IMR-90 (cell line): ENCODE measurements at places on chromosomes 3 and 15. TPM values are rescaled to one million over a fixed set of nuclear protein-coding genes. Genes with fewer than 3 reads are reported as not detected.

DNA sequence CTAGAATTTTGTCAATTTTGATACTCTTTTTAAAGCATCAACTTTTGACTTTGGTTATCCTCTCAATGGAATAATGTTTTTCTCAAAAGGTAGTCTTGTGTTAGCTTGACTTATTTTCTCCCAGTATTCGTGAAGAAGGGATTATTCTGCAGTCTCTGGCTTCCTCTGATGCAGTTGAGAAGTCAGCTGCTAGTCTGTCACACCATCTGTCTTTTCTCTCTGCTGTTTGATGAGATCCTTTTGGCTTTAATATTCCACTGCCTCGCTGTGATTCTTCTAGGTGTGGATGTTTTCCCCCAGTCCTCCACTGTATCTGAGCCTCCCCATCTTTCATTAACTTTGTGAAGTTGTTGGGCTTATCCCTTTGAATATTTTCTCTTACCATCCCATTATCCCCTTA is 141.0 kb downstream of the WDR72 start:
- no peak for DNase-seq
- H3K4me1 ChIP-seq: no peaks in the 10 kb centered on the region
- H3K27ac ChIP-seq: no peak overlapping the region
- H3K4me3 ChIP-seq: no peak overlapping the region
- H3K27me3 ChIP-seq: no peaks in the 10 kb centered on the region

DNA sequence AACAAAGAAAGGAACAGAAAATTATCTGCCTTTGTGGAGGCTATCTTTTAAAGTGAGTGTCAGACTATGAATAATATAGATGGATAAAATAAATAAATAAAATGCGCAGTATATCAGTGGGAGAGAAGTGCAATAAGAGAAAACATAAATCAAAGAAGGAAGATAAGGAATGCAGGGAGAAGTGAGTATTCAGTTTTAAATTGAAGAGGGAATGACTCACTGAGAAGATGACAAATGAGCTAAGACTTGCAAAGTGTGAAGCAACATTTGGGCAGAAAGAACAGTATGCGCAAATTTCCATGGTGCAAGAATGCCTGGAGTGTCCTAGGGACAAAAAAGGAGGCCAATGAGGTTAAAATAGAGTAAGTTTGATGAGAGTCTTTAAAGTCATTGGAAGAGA is 1300.1 kb upstream of the ALCAM start:
- no peak overlapping the region for H3K4me3 ChIP-seq
- H3K27me3 ChIP-seq: no peaks in the 10 kb centered on the region
- no peaks in the 10 kb centered on the region for H3K4me1 ChIP-seq
- H3K27ac ChIP-seq: no peak overlapping the region
- no peak for DNase-seq
- no peaks in the 10 kb centered on the region for H3K36me3 ChIP-seq

Gene SCN11A
- under 0.01 TPM in 1 of 2 replicates, not detected in the other for total RNA-seq

GRCh38 chr3:177141899-177142646 is 55.2 kb downstream of the TBL1XR1 start:
- H3K4me3 ChIP-seq: no peak overlapping the region
- H3K4me1 ChIP-seq: peaks cover 4% of the 10 kb centered on the region
- H3K36me3 ChIP-seq: no peaks in the 10 kb centered on the region
- H3K27ac ChIP-seq: no peak overlapping the region

DNA sequence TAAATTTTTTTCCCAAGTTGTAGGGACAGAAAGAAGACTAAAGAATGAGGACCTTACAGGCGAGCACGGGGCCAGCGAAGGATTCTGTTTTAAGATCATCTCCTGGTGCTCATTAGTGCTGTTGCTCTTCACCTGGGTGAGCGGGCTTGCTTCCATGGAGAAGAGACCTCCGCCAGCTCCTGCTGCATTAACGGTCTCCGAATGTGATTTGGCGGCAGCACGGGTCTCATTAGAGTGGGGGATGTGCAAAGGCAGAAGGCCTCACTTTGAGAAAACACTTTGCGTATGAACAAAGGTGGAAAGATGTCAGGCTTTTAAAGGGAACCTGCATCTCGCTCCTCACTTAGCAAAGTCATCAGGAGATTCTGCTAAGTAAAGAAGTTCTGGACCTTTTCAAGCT is 753.4 kb upstream of the CFAP20DC start:
- H3K27ac ChIP-seq: no peak overlapping the region
- peaks cover 2% of the 10 kb centered on the region; the same call in 1 of the 2 replicates for H3K4me1 ChIP-seq
- H3K4me3 ChIP-seq: no peak overlapping the region
- no peak for DNase-seq
- no peaks in the 10 kb centered on the region for H3K36me3 ChIP-seq

GRCh38 chr3:195591220-195591619 is 7.5 kb upstream of the APOD start:
- no peak overlapping the region for H3K4me3 ChIP-seq
- no peak for DNase-seq
- H3K4me1 ChIP-seq: no peaks in the 10 kb centered on the region
- peaks cover 20% of the 10 kb centered on the region for H3K27me3 ChIP-seq

Gene MCF2L2
- total RNA-seq: under 0.01 TPM in 1 of 2 replicates, not detected in the other
